Stimulated activated CD8-positive, alpha-beta memory T cell treated with anti-CD3 and anti-CD28 coated beads, Interleukin-15, amount 100 ng/mL, for 48 hours (primary cell): ENCODE measurements at places on chromosomes 3 and 15.

GRCh38 chr15:70559265-70560239, 203.8 kb downstream of the UACA start:
- peak; percentile 37 for DNase-seq

- DNase-seq: no peak
Measured at GRCh38 chr3:94011233-94011711, 17.1 kb downstream of the STX19 start.

DNA sequence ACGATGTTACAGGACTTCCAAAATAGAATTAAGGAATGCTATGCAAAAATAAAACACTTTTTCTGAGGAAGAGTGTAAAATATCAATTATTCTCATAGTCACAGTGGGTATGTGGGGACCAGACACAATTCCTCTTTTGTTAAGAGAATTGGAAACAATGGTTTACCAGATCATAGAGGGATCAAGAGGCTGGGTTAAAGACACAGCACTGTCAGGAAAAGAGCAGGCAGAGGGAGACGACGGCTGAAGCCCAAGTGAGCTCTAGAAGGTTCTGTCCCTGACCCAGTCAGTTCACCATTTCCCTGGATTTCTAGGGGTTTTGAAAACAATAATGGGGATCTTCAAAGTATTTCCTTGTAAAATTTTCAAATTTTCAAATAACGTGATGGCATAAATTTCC, 54.0 kb upstream of the POLR2M start:
- no peak for DNase-seq

DNA sequence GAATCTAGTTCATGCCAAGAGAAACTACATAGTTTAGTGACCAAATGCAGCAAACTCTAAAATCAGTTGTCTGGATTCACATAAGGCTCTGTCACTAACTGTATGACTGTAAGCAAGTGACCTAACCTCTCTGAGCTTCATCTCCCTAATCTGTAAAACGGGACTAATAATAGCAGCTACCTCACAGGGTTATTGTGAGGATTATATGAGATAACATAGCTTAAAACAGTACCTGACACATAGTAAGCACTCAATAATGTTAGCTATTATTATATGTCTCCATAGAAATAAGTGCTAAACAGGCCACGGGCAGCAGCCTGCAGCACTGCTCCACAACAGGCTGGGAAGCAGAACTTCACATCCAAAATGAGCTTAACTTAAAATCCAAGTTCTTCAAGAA, 30.2 kb downstream of the NPTN start:
- no peak for DNase-seq

GRCh38 chr15:69636169-69636915, 183.7 kb downstream of the RPLP1 start:
- DNase-seq: no peak

DNA sequence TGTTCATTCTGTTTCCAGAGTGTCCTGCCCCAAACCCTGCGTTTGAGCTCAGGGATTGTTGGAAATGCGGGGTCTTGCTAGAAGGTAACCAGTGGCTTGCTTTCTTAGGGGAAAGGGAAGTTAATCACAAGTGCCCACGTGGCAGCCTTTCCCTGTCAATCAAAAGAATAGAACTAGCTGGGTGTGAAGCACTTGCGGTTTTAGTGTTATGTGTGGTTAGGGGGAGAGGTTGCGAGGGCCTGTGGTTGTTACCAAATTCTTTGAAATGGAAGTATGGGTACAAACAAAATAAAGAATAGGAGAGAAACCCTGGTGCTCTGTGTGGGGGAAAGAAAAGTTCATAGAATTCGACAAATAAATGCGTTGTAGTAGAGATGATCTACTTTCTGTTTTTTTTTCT, 67.6 kb downstream of the FNDC3B start:
- peak; percentile 54 for DNase-seq

- DNase-seq: no peak
Measured at GRCh38 chr3:66256806-66257205, 36.0 kb downstream of the SLC25A26 start.

- no peak for DNase-seq
Measured at GRCh38 chr3:118942195-118942594, 92.5 kb downstream of the IGSF11 start.

DNA sequence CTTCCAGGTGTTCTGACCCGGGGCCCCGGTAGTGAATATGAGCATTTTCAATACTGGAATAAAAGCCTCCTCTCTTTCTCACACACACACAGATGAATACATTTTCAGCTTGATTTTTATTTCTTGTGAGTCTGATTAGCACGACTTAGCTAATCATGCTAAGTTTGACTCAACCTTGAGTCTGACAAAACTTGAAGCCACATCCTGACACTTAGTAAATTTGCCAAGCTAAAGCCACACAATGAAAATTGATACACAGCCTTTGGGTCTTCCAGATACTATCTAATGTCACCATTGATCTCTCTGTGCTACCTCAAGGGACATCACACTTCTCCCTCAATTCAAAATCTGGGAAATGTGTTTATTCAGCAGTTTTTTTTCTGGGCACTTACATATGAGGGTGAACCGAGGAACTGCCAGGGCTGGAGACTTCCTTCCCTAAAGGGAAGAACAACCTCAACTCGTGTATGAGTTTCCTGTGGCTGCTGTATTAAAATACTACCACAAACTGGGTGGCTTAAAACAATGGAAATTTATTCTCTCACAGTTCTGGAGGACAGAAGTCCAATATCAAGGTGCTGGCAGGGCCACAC, 18.6 kb downstream of the TMEM266 start:
- DNase-seq: no peak
